ENCODE measurements at places on chromosomes 2 and 18.

GRCh38 chr2:68420254-68420910 lies 46.7 kb downstream of the FBXO48 start:
- no peak for DNase-seq

GRCh38 chr2:101140978-101141655 lies 10.1 kb downstream of the TBC1D8 start:
- no peak for DNase-seq

DNA sequence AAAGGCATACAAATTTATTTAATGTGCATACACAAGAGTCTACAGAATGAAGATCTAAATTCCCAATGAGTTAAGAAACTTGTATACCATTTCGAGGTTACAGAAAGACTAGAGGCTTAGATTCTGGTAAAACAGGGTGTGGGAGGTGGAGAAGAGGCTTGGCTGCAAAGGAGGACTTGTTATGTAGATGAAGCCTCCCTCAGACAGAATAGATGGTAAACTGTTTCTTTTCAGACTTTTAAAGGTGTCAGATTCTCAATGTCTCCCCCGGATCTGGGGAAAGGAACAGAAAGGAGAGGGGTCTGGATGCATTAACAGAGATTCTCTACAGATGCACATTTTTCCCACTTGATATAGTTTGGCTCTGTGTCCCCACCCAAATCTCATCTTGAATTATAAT lies 126.0 kb downstream of the ST6GAL2 start:
- no peak for DNase-seq

DNA sequence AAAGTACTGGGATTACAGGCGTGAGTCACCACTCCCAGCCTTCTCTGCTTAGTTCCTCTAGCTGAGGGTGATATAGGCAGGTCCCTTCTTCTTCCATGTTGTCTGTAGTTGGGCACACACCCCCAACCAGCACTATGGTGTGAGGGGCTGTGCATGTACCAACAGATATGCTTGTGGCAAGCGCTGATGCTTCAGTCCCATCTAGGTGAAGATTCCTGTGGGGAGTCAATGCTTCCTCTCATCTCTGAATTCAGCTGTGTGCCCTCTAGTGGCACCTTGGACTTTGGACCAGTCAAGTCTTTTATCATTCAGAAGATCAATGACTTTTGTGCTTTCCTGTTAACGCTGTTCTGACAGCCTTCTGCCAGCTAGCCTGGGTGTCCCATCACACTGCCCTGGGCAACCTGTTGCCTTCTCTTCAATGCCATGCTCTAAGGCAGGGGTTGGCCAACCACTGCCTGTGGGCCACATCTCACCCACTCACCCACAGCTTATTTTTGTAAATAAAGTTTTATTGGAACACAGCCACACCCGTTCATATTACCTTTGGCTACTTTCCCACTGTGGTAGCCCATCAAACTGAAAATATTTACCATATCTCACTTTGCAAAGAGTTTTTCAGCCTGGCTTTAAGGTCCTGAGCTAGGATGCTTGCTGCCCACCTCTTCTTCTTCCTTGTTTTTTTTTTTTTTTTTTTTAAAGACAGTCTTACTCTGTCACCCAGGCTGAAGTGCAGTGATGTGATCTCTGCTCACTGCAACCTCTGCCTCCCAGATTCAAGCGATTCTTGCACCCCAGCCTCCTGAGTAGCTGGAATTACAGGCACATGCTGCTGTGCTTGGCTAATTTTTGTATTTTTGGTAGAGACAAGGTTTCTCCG lies 51.0 kb downstream of the NPAS2 start:
- no peak for DNase-seq

Data from brain (organoid and tissue), 16 donors.